ENCODE measurements at places on chromosomes 12 and 14.

DNA sequence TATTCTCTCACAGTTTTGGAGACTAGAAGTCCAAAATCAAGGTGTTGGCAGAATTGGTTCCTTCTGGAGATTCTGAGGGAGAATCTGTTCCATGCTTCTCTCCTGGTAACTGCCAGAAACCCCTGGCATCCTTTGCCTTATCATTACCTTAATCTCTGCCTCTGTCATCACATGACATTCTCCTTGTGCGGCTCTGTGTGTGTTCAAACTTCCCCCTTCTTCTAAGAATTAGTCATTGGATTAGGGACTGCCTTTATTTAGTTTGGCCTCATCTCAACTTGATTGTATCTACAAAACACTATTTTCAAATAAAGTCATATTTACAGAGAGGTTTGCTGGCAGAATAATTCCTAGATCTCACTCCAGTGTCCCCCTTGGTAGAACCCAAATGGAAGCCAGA is 68.9 kb downstream of the ZNF641 start:
- DNase-seq: no peak

GRCh38 chr12:59723520-59723919 is 127.7 kb downstream of the SLC16A7 start:
- peak; percentile 24 for DNase-seq

- DNase-seq: no peak
Observed at GRCh38 chr12:70788774-70789173, 131.8 kb downstream of the PTPRR start.

GRCh38 chr12:25271486-25272098 is 20.9 kb upstream of the KRAS start:
- DNase-seq: no peak

GRCh38 chr12:66692170-66692569 is 13.3 kb upstream of the GRIP1 start:
- no peak for DNase-seq

GRCh38 chr14:61103541-61104339 is 122.7 kb downstream of the SLC38A6 start:
- DNase-seq: peak; percentile 99

GRCh38 chr12:108881953-108882352 is 2.1 kb downstream of the DAO start:
- DNase-seq: no peak

DNA sequence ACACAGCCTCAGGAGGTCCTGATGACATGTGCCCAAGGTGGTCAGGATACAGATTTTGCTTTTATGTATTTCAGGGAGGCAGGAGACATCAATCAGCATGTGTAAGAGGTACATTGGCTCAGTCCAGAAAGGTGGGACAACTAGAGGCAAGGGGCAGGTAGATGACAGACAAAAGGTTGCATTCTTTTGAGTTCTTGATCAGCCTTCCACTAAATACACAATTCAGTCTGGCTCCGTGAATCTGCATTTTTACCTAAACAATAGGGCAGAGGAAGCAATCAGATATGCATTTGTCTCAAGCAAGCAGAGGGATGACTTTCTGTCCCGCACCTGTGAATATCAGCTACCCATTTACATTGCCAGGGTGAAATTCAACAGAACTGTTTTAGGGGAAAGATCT is 178.6 kb downstream of the KSR2 start:
- no peak for DNase-seq
